ENCODE measurements at places on chromosomes 7 and 10. TPM values are rescaled to one million over a fixed set of nuclear protein-coding genes. Genes with fewer than 3 reads are reported as not detected.

NET1 gene
- 16.2 TPM for total RNA-seq

DPYSL4 gene
- 6.8 TPM for total RNA-seq

ACBD7 gene
- not detected for total RNA-seq

GPNMB gene
- total RNA-seq, result 246 TPM
